ENCODE measurements at places on chromosomes 13 and 19.

DNA sequence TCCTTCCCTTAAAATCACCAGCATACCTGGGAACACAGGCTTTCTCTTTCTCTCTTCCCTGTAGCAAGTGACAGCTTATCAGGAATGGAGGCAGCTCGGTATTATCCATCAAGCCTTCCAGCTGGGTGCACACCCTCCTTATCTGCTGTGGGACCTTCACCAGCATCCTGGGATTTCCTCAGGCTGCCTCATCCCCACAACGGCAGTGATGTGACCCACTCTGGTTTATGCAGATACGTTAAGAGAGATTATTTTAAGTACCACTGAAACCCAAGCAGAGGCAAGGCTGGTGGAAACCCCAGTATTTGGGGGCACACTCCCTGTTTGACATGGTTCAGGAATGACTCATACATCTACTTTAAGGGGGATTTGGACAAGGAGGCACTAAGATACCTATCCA is 192.1 kb downstream of the TM9SF2 start:
- no peak for DNase-seq

DNA sequence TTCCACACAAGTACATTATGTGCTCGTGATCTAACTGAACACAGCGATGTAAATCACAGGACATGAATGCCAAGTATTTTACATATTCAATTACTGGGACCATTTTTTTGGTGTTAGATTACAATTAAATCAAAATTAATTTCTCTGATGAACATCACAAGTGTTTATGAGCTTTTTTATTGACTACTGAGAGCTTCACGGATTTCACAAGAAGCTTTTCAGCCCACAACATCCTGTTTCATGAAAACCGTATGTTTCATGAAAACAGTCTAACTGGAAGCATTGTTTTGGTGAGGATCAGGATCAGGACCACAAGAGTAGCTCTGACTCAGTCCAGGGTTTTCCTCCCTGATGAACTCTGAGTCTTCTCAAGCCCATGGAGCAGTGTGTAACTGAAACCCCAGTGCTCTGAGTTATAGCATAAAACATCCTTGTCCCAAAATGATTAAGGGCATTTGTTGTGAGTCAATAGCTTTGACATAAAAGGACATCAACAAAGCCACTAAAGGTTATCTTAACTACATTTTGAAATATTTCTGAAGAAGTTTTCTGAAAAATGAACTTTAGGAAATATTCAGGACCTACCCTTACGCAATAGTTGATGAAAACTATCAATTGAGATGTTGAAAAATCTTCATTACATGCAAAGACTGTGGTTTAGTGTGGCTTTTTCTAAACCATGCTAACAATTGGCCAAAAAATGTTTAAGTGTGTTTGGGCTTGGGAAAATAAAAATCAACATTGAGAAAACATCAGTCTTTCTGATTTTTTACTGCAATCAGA is 49.3 kb downstream of the UFM1 start:
- DNase-seq = peak; percentile 78

- DNase-seq = no peak
These were observed 52.7 kb downstream of the STARD13 start for GRCh38 chr13:33232883-33233282.

DNA sequence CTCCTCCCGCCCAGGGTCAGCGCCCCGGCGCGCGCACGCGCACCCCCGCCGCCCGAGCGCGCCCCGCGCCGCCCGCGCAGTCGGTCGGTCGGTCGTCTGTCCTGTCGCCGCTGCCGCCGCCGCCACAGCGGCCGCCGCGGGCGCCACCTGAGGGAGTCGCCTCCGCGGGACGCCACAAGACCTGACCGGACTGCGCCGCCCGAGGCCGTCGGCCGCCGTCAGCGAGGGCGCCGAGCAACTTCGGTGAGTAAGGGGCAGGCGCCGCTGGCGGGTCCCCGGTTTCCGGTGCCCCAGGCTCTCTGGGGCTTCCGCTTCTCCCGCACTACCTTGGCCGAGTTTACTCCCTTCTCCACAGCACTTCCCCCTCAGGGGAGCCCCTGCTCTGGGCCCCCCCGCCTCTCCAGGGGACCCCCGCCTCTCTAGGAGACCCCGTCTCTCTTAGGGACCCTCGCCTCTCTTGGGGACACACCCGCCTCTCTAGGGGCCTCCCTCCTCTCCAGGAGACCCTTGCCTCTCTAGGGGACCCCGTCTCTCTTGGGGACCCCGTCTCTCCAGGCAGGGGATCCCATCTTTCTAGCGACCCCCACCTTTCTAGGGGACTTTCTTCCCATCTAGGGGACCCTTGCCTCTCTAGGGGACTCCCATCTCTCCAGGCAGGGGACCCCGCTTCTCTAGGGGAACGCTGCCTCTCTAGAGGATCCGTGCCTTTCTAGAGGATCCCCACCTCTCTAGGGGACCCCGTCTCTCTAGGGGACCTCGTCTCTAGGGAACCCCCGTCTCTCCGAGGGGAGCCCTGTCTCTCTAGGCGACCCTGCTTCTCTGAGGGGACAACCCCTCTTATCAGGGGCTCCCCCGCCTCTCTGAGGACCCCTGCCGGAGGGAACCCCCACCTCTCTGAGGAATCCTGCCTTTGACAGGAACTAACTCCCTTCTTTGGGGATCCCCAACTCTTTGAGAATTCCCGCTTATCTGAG is 19.3 kb upstream of the GATAD2A start:
- peak; percentile 83 for DNase-seq

DNA sequence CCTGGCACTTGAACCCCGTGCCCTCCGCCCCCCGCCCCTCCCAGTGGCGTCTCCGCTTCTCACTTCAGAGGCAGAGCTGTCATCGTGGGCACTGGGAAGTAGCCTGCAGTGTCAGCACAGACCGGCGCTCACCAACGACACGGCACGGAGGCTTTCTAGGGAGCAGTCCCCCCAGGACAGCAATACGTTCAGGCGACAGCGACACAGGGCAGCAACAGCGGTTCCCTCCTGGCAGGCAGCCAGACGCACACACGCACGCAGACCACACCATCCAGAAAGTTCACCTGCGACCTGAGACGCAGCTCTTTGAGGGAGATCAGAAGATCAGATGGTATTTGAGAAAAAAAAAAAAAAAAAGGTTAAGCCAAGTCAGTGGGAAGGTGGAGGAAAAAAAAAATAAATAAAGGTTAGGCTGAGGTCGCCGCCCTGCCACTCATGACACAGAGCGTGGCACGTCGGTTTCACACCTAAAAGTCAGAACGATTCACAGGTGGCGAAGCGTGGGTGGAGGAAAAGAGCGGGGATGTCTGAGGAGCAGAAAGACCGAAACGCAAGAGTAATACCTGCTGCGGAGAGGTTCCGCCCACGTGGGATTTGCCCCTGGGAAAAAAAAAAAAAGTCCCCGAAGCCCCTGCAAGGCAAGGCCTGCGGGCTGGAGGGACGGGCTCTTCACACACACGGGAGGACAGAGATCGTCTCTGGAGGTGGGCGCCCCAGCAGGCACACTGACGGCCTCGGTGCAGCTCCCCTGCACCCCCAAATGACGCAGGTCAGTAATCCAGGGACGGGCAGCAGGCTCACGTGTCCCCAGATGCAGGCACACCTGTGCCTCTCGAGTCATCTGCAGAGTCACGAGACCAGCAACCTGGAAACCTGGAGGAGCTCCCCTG is 94.5 kb downstream of the GNG7 start:
- DNase-seq = no peak

- peak; percentile 34 for DNase-seq
These were observed at the start of gene TICAM1 for GRCh38 chr19:4831304-4831978. Gene TICAM1, minus strand, starts transcription at chr19:4831712. Its CDS starts 13,335 bp downstream, at chr19:4818377.

DNA sequence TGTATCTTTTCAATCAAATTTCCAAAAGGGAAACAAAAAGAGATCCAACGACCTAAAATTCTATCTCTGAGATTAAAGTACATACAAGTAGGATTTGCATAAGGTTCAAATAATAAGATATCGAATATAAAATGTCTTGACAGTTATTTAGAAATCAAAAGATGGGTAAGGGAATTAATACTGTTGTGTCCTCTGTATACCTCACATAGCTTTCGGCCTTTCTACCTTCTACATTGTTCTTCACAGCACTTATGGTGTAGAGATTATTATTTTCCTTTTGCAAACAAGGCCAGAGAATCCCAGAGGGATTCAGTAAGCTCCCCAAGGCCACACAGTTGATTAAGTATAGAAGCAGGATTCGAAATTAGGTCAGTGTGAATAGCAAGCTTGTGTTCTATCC is 403.6 kb downstream of the SPRY2 start:
- no peak for DNase-seq

DNA sequence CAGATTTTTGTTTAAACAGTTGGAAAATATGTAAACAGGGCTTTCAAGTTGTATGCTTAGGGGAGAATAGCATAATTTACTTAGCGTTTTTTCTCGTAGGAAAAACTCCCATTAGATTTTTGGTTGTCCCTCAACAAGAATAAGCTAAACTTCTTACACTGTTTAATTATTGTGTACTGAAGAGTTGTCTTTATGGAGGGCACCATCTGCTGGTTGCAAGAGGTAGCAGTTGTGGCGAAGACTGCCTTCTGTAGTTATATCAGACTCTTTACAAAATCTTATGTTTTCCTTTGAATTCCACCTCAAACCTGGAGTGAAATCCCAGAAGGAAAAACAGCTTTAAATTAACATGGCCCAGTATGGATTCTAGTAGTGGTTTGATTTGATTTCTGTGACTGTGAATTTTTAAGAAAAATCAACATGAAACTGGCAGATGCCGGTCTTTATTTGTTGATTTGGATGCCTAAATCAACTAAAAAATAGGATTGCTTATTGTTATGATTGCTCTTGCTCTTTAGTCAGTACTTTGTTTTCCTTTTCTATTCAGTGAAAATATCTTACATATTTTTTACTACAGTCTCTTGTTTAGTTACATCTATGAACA is 53.4 kb downstream of the PDS5B start:
- DNase-seq = peak; percentile 74

- no peak for DNase-seq
These were observed 8.5 kb downstream of the SIGLEC7 start for GRCh38 chr19:51150627-51151026.

DNA sequence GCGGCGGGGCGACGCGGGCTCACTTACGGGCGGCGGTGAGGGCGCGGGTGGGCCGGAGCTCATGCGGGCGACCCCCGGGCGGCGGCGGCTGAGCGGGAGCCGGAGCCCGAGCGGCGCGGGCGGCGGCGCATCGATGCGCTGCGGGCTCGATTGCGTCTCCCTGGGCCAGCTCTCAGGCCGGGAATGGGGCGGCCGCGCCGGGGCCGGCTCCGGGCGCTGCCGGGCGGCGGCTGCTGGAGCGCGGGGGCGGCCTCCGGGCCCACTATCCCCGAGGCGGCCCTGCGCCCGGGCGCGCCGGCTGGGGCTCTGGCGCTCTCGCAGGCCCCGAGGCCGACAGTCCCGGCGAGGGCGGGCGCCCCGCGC is 1.4 kb upstream of the TSHZ3 start:
- peak; percentile 25 for DNase-seq

DNA sequence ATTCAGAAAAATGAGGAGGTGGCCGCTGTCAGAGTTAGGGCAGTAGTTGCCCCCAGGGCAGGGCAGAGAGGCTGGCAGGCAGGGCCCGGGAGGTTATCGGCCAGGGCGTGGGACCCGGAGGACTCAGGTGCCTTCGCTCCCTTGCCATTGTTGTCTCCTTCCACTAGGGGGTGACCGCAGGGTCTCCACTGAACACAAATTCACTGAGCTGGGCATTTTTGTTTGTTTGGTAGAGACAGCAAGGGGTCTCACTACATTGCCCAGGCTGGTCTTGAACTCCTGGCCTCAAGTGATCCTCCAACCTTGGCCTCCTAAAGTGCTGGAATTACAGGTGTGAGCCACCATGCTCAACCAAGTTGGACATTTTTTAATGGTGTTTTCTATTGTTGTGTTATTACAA is 25.1 kb downstream of the CARS2 start:
- DNase-seq = peak; percentile 40

DNA sequence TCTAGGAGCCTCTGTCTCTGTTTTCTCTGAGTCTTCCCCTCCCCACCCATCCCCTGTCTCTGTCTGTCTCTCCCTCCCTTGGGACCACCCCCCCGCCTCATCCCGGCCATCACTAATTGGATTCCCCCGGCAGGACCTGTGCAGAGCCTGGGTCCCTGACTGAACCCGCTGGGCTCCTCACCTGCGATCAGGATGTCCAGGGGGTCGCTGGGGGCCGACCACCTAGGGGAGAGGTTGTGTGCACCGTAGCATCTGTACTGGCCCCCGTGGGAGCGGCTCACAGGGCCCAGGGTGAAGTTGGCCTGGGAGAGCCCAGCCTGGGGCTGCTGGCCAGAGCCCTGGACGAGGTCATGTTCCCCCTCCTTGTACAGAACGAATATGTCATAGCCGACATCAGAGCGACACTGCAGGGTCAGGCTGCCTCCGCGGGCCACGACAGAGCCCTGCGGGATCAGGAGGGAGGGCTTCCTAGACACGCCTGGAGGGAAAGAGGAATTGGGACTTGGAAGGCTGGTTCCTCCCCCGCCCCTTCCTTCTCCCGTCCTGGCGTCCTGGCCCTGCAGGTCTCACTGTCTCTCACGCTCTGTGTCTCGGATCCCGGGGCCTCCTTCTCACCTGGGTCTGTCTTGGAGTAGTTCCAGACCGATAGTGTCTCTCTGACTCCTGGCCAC is 1.8 kb downstream of the LILRB5 start:
- DNase-seq = no peak

- DNase-seq = no peak
These were observed 19.8 kb downstream of the STK24 start for GRCh38 chr13:98556968-98557631.

GRCh38 chr13:113948034-113948742 is 25.7 kb downstream of the C13orf46 start:
- peak; percentile 59 for DNase-seq

GRCh38 chr13:78372581-78372980 is 230.8 kb downstream of the POU4F1 start:
- DNase-seq = peak; percentile 22

- no peak for DNase-seq
These were observed 30.8 kb upstream of the TFDP1 start for GRCh38 chr13:113553511-113554332.

GRCh38 chr19:10274589-10274988 is 3.7 kb downstream of the ICAM1 start:
- peak; percentile 36 for DNase-seq

GRCh38 chr19:7869910-7870511 is 4.2 kb downstream of the PRR36 start:
- DNase-seq = peak; percentile 85

GRCh38 chr13:97353927-97354675 is 79.9 kb upstream of the RAP2A start:
- DNase-seq = no peak

DNA sequence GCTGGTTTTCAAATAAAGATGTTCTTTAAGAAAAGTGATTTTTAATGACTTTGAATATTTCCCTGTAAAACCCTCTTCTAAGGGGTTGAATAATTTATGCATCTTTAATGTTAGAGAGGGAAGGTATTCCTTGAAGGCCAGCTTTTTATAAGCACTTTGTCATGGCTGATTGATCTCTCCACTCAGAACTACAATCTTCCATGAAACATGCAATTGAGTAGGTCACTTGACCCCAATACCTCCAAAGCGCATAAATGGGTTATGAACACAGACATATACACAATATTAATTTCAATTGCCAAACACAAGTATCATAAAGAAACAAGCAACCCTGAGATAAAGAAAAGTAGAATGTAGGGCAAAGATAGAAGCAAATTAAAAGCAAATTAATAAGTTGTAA is 359.9 kb downstream of the MTUS2 start:
- DNase-seq = no peak

DNA sequence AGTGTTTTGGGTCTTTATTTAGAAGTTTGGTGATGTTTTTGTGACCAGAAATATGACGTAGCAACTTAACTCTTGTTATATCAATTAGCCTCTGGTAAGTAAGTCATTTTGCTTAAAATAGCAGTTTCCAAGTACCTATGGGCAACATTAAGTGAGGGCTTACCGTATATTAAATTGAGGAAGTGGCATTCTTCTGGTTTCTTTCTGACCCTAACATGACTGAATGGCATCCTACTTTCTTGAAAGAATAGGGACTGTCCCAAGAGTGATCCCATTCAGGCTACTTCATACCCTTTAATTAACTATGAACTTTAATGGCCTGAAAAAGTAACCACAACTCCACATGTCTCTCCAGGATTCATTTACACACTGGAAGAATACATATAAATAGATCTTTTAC is 106.6 kb downstream of the MZT1 start:
- peak; percentile 8 for DNase-seq

All from NB4 (cell line).